ENCODE measurements at places on chromosomes 2 and 18. TPM values are rescaled to one million over a fixed set of nuclear protein-coding genes. Genes with fewer than 3 reads are reported as not detected.

The RND3 gene
- total RNA-seq = not detected

The C2orf42 gene
- total RNA-seq = 26.1 TPM

The AGXT gene
- total RNA-seq = not detected

The MSTN gene
- total RNA-seq = not detected

The NMUR1 gene
- total RNA-seq = 3.4 TPM

The RALB gene
- total RNA-seq = 40.1 TPM

The RBM43 gene
- 4.5 TPM for total RNA-seq

The SCN2A gene
- not detected for total RNA-seq

The IL36A gene
- not detected for total RNA-seq

The SKOR2 gene
- not detected for total RNA-seq

The FEZ2 gene
- 15.3 TPM for total RNA-seq

The DSC3 gene
- not detected for total RNA-seq

The GPR155 gene
- total RNA-seq = 3.6 TPM

The RETREG2 gene
- 79.8 TPM for total RNA-seq

The TCF23 gene
- not detected for total RNA-seq

The IRS1 gene
- total RNA-seq = 0.39 TPM

The SATB2 gene
- 0.71 TPM for total RNA-seq

The GPR39 gene
- not detected for total RNA-seq

The SLC19A3 gene
- not detected for total RNA-seq

The FIGLA gene
- total RNA-seq = 1.1 TPM

The TTN gene
- total RNA-seq = 2.1 TPM

The CAB39 gene
- total RNA-seq = 146 TPM

The SLC9A4 gene
- 0.14 TPM for total RNA-seq

The AQP12A gene
- total RNA-seq = not detected

The STARD7 gene
- 206 TPM for total RNA-seq

The SGPP2 gene
- 0.12 TPM for total RNA-seq

The COLEC12 gene
- total RNA-seq = not detected

The LYG2 gene
- not detected for total RNA-seq

The RAD51AP2 gene
- not detected for total RNA-seq

The KCNF1 gene
- not detected for total RNA-seq

The IMPA2 gene
- total RNA-seq = 8.6 TPM

The KYNU gene
- total RNA-seq = not detected

The HOXD9 gene
- not detected for total RNA-seq

Data from natural killer cell treated with Interleukin-12 subunit alpha and Interleukin-12 subunit beta and Interleukin-15 and Interleukin-18, amount 100 ng/mL, for 72 hours (primary cell).